ENCODE measurements at places on chromosomes 12 and 14.

GRCh38 chr14:47270715-47271114 is 404.7 kb downstream of the MDGA2 start:
- no peak for DNase-seq

DNA sequence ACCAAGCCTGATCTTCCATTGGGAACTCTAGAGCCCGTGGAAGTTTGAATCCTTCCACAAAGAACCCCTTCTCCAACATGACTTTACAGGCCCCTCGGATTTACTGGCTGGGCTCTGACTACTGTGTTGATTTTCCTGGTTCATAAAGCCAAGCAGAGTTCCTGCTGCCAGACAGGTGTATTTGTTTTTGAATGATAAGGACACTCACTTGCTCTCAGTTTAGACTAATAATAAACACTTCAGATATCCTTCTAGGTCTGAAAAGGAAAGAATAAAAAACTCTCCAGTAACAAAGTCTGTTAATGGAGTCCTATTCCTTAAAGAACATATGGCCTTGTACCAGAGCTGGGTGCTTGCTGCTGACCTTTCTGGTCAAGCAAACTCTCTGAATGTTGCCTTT is 31.0 kb downstream of the SIX1 start:
- DNase-seq, result no peak

GRCh38 chr12:55142669-55143565 is 16.7 kb downstream of the OR9K2 start:
- DNase-seq, result peak; percentile 63

GRCh38 chr14:69152902-69153151 is at the start of gene DCAF5:
Gene DCAF5 (minus strand): TSS chr14:69153119. CDS start chr14:69152978, 141 bp downstream.
- no peak for DNase-seq

DNA sequence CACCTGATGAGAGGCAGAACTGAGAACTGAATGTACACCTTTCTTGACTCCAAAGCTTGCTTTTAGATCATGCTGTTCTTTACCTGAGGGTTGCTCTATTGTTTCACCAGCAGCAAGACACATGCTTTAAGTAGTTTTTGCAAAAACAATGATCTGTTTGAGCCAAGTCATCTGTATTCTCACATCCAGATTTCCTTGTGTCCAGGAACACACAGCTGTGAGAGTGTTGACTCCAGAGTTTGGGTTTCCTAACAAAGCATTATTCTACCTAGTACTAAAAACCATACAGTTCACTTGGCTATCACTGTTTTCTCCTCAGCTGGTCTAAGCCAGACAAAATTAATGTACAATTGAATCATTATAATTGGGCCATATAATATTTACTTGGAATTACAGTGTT is 120.4 kb downstream of the STAB2 start:
- no peak for DNase-seq

GRCh38 chr14:85687456-85687855 is 157.5 kb downstream of the FLRT2 start:
- DNase-seq, result no peak

DNA sequence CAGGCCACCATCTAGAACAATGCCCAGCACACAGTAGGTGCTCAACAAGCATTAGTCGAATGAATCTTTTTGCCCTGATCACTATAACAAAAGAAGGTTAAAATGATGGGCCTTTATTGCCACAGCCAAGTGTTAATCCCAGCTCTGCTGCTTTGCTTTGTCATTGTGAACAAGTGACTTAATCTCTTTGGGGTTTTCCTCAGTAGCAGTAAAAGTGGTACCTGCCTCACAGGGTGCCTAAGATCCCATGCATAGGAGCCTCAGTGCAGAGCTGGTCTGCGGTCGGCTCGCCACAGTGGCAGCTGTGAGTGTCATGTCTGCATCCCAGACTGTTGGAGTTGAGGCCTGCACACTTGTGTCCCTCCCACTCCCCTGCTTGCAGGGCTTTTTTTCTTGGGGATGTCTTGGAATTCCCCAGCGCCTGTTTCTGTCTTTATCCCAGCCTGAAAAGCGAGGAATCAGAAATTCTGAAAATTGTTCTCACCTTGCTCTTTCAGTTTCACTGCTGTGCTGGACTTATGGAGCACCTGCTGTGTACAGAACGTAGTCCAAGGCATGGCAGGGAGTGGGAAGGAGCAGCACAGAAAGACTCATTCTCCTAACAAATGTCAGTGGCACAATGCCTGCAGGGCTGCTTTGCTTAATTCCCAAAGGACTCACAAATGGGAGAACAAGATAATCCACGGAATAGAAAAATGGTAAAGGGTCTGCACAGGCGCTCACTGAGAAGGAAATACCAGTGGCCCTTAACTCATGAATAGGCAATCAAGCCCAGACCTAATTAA is 90.8 kb downstream of the EML1 start:
- no peak for DNase-seq

DNA sequence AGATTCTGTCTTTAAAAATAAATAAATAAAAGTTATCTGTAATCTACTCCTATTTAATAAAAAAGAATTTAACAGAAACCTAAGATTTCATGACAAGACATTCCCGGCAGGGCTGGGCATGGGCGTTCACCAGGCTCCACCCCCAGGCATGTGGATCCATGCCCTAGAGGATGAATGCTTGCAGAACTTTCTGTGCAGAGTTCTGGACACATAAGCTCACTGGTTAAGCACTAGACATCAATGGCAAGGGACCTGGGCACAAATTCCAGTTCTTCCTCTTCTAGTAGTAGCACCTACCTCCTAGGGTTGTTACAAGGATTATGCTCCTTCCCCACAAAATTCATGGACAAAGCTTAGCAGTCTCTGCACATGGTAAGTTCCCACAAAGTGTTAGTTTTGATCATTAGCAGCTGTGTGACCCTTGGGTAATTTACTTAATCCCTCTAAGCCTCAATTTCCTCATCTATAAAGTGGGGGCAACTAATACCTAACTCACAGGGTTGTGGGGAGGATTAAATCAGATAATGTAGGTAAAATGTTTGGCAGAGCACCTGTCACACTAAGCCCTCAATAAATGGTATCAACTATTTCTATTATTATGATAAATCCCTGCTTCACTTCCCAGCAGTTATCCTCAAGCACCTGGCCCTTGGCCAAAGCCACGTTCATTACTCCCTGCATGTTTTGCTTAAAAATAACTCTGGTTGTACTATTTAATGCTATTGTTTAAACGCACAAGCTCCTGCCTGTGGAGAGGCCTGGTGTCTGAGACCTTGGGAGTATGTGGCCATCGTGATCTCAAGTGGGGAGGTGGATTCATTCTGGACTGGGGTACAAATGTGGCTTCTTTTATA is 9.8 kb downstream of the GALNT6 start:
- DNase-seq, result peak; percentile 62

DNA sequence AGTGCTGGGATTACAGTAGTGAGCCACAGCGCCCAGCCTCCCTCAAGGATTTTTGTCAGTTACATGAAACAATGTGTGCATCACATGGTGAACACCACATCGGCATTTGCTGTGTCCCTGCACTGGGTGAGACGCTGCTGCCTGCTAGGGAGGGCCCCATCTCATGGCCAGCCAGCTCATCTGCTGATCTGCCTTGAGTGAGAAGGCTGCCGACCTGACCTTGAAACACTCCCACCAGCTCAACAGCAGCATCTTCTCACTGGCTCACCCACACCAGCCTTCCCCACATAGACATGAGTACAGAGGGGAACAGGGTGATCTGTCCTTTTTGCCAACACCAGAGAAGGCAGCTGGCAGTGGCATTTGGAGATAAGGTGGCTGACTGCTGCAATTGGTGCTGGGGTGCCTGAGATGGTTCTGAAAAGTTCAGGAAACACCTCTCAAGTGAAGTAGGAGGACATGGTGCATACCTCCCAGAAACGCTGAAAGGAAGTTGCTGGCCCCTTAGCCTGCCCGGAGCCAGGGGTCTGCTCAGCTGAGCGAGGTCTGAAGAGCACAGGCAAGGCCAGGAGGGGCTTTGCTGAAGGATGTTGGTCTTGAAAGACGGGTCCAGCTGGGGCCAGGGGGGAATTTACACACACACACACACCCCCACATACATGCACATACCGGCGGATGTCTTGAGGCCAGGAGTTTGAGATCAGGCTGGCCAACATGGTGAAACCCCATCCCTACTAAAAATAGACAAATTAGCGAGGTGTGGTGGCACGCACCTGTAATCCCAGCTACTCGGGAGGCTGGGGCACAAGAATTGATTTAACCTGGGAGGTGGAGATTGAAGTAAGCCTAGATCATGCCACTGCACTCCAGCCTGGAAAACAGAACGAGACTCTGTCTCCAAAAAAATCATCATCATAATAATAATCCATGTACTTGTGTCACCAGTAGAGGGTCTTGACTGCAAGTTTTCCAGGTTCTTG is 14.3 kb upstream of the PPP1R13B start:
- no peak for DNase-seq

DNA sequence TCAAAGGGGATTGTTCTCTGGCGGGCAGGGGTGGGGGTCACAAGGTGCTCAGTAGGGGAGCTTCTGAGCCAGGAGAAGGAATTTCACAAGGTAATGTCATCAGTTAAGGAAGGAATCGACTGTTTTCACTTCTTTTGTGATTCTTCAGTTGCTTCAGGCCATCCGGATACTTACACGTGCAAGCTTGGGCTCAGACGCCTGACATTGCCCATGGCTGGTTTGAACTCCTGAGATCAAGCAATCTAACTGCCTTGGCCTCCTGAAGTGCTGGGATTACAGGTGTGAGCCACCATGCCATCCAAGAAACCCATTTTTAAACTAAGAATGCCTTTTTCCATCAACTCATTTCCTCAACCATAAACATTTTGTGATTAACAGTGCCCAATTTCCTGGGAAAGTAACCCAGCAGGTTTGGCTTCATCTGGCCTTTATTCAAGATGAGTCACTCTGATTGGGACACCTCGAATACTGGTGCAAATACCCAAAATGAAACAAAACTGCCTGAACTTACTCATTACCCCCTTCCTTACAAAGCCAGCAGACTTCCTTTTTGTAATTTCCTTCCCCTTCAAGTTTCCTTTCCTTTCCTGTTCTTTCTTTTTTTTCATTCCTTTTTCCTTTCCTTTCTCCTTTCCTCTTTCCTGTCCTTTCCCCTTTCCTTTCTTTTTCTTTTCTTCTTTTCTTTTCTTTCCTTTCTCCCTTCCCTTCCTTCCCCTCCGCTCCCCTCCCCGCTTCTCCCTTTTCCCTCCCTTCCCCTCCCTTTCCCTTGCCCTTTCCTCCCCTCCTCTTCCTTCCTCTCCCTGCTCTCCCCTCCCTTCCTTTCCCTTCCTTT is 10.2 kb upstream of the RNASE10 start:
- no peak for DNase-seq

DNA sequence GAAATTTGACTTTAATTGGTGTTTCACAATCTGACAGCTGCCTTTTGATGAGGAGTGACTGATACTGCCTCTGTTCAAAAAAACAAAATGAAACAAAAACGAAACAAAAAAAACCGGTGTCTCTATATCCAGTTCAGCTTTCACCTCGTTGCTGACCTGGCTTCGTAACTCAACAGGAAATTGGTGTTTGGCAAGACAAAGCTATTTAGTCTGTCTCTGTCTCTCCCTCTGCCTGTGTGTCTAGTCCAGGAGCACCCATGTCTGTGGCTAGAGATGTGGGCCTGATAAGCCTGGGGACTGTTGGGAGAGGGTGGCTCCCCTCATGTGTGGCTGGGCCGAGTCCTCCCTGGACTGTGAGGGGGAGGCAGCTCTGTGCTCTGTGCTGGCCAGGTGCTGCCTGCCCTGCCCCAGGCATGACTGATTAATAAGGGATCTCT is 11.3 kb downstream of the CACNA1C start:
- no peak for DNase-seq

- DNase-seq, result no peak
Observed at GRCh38 chr12:4858386-4858785, 51.3 kb upstream of the KCNA1 start.

All from NCI-H748 treated with DMSO at 0.1 percent for 48 hours (cell line).